ENCODE measurements at places on chromosomes 3 and 15.

GRCh38 chr3:150722267-150722666, 18.5 kb upstream of the ERICH6 start:
- DNase-seq: no peak

- no peak for DNase-seq
Observed at GRCh38 chr15:99953886-99954285, 220.6 kb upstream of the LYSMD4 start.

DNA sequence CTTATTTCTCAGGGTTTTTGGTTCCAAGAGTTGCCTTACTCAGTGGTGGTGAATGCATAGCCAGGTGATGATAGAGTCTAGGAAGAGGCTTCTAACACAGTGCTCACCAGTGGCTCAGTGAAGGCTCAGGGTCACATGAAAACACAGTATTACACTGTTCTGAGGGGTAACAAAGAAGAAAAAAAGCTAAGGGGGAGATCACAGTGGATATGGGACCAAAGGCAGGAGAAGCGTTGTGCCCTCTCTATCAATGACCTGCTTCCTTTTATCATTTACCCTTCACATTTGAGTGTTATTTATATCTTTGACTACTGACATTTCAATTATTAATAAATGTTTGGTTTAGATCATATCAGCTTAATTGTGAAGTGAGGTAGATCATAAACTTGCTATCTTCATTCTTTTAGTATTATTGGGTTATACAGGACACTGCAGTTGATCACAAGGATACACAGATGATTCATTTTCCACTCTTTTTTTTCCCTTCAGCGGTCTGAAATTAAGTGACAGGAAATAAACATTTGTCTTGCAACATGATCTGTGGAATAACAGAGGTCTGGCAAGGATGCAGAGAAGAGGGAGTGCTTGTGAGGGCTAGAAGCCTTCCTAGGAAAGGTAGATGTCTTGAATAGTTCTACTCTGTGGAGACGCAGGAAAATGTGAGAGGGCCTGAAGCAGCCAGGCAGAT, 171.7 kb downstream of the C3orf38 start:
- DNase-seq: no peak

- DNase-seq: no peak
Observed at GRCh38 chr15:25527118-25527517, 88.3 kb upstream of the UBE3A start.

DNA sequence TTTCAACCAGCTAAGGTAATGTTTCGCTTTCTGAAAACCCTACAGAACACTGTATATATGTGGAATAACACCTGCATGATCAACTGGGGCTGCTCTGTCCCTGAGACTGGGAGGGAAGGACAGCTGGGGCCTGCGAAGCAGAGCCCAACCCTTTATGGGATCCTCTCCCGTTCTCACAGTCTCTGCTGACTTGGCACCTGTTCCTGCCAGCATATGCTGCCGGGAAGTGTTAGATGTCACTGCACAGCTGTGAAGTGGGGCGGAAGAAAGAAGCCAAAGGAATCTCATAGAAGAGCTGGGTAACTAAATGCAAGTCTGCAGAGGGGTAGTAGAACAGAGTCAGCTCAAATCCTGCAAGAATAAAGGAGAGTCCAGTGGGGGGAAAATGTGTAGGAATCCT, 29.6 kb downstream of the LRRC3B start:
- DNase-seq: no peak

- DNase-seq: no peak
Observed at GRCh38 chr3:173410849-173411248, 13.3 kb downstream of the NLGN1 start.

Measured in stimulated activated CD4-positive, alpha-beta T cell treated with anti-CD3 and anti-CD28 coated beads, Interleukin-4, amount 100 ng/mL, for 4 hours (primary cell).